GM23248 (cell line): ENCODE measurements at places on chromosomes 2 and 18.
A peak's percentile ranks its signal among the peaks of the same experiment; 100 is the strongest.

DNA sequence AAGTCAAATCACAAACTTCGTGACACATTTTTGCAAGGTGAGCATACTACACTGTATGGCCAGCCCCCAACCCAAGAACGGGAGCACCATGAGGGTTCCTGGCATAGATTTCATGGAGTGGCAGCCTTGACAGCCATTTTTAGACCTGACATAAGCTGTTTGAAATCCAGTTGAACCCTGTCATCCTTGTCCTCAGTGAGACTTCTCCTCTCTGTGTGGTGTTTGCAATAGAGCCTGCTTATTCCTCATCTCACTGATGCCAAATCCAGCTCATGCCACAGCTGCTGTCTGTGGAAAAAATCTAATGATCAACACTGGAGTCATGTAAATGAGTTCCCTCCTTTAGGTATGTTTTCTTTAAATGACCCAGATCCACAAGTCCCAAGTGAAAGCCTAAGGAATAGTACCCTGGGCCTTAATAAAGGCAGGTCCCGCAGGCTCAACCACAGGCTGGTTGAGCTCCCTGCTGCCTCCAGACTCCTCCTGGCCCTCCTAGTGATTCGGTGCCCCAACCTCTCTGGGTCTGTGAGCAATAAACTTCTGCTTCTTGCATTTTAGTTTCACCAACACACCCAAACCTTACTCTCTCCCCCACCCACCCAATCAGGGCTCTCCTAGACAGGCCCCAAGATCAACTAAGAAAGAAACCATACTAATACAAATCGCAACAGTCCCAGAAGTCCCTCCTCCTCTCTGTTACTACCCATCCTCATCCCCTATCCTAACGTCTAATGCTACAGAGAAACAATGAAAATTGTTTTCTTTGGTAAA lies 8.4 kb upstream of the CREG2 start:
- peak; percentile 39 for DNase-seq

GRCh38 chr2:229836847-229837246 lies 85.0 kb downstream of the TRIP12 start:
- no peak for DNase-seq

- DNase-seq, result no peak
Measured at GRCh38 chr2:53765767-53766166, 1.8 kb upstream of the CHAC2 start.

DNA sequence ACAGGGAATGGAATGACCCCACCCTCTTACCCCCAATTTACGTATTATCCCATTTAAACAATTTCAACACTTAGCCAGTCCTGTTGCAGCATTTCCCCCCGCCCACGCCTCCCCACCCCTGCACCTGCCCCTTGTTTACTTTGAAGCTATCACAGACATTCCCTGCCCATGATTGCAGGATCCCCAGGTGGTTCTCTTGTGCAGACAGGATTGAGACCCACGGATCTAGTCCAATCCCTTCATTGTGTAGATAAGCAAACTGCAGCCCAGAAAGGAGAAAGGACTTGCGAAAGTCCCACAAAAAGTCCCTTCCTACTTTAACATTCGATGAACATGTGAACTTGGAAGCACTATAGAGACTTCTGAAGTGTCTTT lies 38.9 kb downstream of the TMEM17 start:
- no peak for DNase-seq

DNA sequence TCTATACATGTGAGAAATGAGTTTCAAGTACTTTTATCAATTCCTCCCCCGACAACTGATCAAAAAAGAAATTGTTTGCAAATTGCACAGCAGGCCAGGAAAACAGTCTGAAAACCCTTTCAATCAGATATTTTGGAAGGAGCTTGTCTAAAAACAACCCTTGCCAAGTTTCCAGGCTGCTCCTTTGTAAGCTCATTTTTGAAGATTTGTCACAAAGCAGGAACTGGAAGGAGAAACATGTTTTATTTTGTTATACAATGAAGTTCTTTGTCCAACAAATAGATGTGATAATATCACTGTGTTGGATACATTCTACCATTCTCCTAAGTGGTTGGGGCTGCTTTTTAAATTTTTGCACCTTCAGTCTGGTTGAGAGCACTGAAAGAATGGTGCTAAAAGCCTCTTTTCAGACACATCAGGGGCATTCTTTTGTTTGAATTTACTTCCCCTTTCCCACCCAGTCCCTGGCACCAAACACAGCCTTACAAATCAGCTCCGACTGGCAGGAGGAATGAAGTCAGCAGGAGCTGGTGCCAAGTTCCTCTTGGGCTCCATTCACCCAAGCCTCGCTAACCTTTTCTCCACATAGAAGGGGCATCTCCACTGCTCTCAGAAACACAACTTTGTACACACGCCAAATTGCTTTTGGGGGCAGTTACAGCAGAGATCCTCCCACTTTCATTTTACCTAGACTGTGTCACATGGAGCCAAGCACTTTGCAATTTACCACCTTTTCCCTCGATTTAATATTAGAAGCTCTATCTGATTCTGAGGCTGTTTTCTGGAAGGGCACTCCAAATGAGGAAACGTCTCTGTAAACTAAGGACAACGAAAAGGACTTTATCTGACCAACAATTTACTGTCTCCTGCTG lies 88.0 kb downstream of the C1D start:
- peak; percentile 25 for DNase-seq

DNA sequence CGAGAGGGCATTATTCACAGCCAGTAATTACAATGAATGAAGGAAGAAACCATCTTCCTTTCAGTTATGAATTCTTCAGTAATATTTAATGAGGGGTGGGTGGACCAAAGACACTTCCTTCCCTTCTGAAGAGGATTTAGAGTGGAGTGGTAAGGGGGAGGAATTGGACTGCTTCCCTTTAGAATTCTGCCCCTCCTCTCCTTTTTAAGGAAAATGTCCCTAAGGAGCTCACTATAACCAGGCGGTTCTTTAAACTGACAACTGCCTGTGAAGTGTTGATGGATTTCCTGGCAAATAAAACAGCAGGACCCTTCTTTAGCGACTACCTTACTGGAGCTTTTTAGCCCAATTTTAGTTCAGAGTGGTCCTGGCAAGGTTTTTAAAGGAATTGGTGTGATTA lies 86.4 kb downstream of the LIMS1 start:
- no peak for DNase-seq

- no peak for DNase-seq
Measured at GRCh38 chr2:240895656-240896388, at the start of gene MAB21L4. Gene MAB21L4, minus strand, starts transcription at chr2:240896156. Its CDS starts 159 bp downstream, at chr2:240895997.

DNA sequence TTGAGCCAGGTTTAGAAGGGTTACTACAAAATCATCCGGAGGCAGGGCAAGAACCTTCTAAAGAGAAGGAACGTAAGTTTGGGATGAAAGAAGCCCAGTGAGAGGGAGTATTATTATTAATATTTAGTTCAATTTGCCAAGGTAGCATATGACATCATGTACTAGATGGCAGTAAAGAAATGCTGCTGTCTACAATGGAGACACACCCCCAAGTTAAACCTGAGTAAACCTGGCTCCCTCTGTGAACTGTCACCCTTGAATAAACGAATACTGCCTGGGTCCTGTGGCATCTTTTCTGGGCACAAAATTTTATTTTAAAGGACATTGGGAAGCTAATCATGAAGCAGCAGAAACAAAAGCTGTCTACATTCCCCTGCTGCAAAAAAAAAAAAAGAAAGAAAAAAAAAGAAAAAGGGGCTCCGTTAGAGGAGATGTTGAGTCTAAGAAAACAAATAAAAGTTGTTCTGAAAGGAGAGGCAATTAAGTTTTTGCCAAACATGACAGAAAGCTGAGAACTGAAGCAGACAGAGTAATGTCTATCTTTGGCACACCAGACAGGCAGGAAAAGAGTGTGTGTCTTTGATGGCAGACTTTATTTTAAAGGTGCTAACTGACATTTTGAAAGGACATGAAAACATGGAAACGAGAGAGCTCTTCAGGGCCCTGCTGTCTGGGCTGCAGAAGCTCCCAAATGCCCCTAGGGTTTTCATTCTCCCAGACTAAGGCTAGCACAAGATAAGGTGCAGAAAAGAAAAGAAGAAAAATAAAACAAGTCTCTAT lies 557.7 kb upstream of the CHAC2 start:
- DNase-seq, result no peak

DNA sequence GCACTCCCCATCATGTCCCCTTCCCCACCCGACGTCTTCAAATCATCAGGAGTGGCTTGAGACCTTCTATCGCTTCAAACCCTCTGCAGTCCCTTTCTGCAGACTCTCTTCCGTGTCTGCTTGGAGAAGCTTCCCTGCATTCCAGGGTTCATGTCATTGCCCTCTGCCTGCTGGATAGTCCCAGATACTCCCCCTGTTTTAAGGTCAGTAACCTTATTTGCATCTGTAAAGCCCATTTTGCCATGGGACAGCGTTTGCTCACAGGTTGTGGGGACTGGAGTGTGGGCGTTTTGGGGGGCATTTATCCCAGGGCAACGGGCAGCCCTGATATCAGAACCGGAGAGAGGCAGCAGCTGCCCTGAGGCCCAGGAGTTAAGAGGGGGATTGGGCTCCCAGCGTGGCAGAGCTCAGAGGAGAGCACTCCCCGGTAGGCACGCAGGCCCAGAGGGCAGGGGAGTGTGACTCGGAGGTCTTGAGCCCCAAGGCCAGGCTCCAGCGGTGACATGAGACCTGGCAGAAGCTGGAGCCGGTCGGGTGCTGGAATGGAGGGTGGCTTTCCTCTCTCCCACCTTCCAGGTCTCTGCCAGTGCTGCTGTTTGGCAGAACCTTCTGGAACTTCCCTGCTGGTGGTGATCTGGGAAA lies 73.8 kb downstream of the RTP5 start:
- DNase-seq, result no peak

DNA sequence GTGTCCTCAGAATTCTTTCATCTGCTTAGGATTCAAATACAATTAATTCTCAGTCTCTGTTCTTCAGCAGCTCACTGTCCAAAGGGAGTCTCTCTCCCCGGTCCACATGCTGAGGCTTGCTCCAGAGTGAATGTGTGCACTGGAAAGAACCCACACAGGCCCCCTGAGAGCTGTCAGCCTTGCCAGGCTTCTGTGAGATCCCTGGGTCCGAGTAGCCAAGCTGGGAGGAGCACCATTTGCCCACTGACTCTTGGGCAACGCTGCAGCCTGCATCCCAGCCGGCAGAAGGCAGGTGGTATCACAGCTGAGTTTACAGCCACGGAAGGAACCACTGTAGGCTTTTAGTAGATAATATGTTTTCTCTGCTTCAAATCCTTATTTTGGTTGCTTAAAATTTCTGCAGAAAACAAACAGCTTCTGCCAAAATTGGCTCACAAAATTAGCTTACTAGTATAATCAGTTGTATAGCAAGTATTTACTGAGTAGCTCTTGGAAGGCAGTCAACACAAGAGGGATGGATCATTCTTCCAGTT lies 21.4 kb upstream of the LTBP1 start:
- DNase-seq, result no peak

GRCh38 chr2:233185330-233185729 lies 66.1 kb upstream of the ATG16L1 start:
- no peak for DNase-seq

- DNase-seq, result no peak
Measured at GRCh38 chr18:54351186-54351585, 6.5 kb downstream of the STARD6 start.

GRCh38 chr2:169761970-169762292 lies 28.3 kb downstream of the KLHL23 start:
- no peak for DNase-seq

DNA sequence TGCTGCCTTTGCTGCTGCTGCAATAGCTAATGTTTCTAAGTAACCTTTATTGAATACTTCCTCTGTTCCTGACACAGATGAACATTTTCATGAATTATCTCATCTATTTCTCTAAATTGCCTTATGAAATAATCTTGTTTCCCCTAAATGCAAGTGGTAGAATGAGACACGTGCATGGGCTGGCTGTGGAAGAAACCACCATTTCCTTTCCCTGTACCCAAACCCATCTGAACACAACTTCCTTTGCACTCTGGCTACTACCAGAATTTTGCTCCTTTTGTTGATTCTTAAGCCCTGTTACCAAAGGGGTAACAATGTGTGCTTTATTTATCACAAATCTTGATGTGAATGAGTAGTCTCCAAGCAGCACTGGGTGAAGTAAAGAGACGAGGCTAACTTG lies 29.2 kb downstream of the AKAIN1 start:
- DNase-seq, result no peak

DNA sequence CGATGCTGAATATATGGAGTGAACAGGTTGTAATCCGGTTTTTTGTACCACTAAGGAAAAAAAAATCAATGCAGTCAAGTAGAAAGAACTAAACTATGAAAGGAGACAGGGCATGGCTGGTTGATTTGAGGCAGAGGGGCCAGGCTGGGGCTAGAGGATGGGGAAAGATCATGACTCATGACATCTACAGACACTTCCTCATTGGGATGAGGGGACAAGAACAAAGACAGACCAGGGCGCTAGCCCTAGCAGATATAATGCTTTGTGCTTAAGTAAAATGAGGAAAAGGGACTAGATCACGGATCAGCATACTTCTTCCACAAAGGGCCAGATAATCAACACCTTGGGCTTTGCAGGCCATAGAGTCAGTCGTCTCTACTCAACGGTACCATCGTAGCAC lies 55.8 kb downstream of the ST6GAL2 start:
- DNase-seq, result no peak

GRCh38 chr18:59566533-59566971 lies 130.7 kb downstream of the CCBE1 start:
- no peak for DNase-seq

- DNase-seq, result no peak
Measured at GRCh38 chr18:47679864-47680263, 250.6 kb downstream of the SMAD2 start.

GRCh38 chr18:58978916-58979315 lies 114.2 kb downstream of the ZNF532 start:
- DNase-seq, result no peak

DNA sequence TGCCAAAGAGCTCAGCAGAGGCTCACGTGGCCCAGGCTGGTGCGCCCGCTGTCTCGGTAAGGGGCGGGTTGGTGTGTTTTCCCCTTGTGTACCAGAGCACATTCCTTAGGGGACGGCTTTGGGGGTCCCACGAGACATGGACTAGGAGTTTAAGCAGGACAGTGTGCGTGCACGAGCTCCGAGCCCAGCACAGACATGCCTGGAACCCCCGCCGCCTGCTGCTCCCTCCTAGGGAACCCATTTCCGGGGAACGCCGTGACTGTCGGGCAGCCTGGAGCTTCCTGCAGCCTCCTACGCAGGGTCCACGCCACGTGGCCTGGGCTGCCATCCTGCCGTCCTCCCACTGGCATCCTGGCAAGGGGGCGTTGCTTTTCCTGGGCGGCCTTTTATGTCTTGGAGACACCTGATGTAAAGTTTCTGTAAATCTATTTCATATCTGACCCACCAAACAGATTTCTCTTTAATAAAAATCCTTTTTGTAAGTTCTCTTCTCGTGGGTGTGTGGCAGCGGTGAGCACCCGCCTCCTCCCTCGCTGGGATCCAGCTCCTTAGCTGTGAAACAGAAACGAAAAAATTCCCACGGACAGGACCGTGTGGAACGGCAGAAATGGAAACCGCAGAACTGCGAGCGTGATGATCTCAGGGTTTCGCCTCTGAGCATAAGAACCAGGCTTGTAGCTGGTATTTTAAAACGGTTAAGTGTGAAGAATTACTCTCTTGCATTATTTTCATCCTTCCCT lies 43.5 kb upstream of the KCNG2 start:
- no peak for DNase-seq

- DNase-seq, result peak; percentile 81
Measured at GRCh38 chr2:171824086-171824485, 70.0 kb downstream of the SLC25A12 start.
